ENCODE measurements at places on chromosomes 2 and 18.

GRCh38 chr2:69437751-69438154, 518 bp upstream of the NFU1 start:
- no peak for DNase-seq

DNA sequence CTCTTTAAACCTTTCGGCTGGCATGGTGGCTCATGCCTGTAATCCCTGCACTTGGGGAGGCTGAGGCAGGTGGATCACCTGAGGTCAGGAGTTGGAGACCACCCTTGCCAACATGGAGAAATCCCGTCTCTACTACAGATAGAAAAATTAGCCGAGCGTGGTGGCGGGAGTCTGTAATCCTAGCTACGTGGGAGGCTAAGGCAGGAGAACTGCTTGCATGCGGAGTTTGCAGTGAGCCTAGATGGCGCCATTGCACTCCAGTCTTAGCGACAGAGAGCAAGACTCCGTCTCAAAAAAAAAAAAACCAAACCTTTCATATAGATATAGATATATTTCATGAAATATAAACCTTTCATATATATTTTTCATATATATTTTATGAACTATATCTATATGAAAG, 864.7 kb downstream of the TRIB2 start:
- no peak for DNase-seq

DNA sequence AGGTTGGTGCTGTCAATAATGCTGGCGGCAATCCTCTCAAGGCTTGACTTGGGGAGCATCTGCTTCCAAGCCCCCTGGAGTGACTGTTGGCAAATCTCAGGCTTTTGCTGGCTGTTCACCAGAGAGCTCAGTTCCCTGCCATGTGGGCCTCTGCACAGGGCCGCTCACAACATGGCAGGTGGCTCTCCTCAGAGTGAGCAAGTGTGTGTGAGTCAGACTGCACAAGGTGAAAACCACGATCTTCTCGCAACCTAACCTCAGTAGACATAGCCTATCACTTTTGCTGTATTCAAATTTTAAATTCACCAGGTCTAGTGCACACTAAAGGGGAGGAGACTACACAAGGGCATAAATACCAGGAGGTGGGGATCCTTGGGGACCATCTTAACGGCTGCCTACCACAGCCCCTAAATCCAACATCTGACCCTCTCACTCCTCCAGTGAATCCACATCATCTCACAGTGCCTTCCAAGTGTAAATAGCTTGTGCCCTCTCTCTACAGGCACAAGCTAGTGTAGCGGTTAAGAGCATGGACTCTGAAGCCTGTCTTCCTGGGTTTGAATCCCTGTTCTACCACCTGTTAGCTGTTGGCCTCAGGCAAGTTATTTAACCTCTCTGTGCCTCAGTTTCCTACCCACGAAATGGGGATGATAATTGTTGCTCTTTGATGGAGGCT, 187.7 kb upstream of the CXCR4 start:
- DNase-seq: no peak

DNA sequence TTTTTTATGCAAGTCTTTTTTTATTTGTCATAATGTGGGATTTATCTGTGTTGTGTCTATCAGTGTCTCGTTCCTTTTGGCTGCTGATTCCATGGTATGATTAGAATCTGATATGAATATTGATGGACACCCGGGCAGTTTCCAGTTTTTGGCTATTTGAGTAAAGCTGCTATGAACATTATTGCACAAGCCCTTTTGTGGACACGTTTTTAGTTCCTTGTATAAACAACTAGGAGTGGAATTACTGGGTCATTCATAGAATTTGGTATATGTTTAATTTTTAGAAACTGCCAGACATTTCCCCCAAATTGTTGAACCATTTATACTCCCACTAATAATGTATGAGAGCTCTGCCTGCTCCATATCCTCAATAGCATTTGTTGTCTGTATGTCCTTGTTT, 26.6 kb downstream of the HK2 start:
- no peak for DNase-seq

GRCh38 chr2:13652531-13653313, 936.0 kb downstream of the TRIB2 start:
- DNase-seq: no peak

DNA sequence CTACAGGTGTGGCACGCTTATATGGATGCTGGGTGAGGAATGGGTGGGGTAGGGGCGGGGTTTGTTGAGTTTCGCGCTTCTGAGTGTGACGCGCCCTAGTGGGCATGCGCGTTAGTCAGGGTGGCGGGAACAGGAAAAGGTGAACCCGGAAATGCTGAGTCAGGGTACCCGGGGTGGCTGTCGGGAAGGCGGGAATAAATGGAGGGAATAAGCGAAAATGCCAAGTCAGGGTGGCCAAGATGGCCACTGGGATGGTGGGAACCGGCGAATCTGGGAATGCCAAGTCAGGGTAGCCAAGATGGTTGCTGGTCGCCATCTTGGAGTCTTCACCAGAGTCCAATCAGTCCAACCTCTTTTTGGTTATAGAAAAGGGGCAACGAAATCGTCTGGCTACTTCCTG, 585.0 kb downstream of the SUCLG1 start:
- DNase-seq: no peak

- DNase-seq: no peak
Measured at GRCh38 chr2:59684771-59685166, 868.7 kb downstream of the BCL11A start.

GRCh38 chr18:79615586-79615985, 64.0 kb upstream of the CTDP1 start:
- DNase-seq: no peak

DNA sequence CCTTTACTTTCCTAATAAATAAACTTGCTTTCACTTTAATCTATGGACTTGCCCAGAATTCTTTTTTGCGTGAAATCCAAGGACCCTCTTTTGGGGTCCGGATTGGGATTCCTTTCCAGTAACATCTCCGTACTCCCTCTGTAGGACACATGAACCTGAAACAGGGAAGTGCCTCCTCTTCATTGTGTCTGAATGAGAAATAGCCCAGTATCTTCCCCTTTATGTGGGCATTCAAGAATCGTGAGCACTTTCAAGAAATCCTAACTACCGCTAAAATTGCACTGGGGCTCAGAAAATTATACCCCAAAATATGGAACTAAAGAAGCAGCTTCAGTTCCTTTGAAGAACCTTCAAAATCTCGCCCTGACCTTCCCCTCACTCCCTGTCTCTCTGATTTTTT, 7.8 kb upstream of the POMC start:
- no peak for DNase-seq

- DNase-seq: no peak
Measured at GRCh38 chr18:12309683-12310198, 1.7 kb downstream of the TUBB6 start.

DNA sequence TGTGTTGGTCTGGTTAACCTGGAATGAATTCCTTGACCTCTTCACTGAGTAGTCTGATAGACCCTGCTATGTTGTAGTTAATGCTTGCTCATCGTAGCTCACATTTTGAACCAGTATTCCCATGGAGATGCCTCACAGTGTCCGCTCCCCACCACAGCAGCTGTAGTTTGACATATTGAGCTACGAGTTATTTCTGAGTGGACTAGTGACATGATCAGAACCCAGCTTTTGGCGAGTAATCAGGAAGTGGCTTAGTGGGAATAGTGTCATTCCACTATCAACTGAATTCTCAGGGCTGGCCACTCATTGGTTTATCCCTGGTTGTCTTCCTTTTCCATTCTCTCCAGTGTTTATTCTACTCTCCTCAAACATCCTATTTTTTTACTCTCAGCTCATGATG, 102.7 kb downstream of the MYO1B start:
- DNase-seq: no peak

DNA sequence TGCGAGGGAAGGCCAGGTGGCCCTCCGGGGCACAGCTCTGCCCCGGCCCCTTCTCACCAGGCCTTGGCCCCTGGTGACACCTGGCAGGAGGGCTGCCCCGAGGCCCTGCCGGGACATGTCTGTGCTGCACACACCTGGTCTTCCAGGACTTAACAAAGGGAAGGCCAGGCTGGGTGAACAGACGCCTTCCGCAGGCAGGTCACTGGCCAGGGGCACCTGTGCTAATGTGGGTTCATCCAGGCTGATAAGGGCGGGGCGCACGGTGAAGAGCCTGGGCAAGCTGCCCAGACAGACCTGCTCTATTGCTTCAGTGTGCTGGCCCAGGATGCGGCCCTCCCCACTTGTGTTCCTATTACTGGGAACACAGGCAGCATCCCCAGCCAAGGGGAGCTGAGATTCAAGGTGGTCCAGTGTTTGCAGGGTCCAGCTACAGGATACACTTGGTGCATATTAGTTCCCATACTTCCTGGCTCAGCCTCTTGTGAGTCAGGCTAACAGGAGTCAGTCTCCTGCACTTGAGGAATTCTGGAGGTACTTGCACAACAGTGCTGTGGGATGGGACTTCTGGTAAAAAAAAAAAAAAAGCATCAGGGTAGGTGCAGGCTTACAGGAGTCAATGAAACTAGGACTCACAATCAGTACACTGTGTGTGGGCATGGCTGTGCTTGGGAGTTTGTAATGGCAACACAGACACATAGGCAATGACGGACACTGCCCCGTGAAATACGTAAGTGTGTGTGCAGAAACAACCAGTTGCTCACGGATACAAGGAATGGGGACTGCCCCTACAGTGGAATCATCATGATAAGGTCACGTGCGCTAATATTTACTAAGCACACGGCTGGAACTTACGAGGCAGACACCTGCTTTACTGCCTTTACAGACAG, 261.4 kb downstream of the TWIST2 start:
- DNase-seq: no peak

GRCh38 chr2:18439716-18440115, 120.7 kb downstream of the RDH14 start:
- DNase-seq: no peak

DNA sequence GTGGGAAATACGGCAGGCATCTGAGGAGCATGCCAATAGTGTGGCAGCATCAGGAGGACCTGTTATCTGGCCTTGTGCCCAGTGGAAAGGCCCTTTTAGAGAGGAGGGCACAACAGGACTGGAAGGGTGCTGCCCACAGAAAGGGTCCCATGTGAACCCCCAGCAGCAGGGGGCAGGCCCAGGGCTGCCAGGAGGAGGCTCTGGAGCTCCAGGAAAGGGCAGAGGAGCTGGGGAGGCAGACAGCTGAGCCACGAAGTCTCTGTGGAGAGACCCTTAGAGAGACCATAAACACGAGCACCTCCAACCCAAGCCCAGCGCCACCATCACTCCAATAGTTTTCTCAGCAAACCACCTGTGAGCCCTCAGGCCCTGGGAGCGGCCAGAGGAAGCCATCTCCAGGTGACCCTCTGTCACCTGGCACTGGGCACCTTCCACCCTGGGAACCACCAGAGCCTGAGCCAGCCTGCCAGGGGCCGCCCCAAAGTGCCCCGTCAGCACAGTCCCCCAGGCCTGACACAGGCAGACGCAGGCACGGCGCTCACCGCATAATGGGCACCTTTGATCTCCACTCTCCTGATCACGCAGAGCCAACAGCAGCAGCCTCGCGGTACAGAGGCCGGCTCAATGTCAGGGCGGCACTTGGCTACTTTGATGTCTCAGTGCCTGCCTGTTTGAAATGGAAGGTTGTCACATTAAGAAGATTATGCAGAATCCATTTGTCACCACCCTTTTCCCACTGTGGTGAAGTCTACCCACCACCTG, 162.5 kb upstream of the RAB6C start:
- DNase-seq: no peak

- DNase-seq: no peak
Measured at GRCh38 chr18:66727991-66728390, 124.1 kb upstream of the CDH19 start.

GRCh38 chr2:121532894-121533293, 2.2 kb downstream of the RNU4ATAC start:
- DNase-seq: no peak

DNA sequence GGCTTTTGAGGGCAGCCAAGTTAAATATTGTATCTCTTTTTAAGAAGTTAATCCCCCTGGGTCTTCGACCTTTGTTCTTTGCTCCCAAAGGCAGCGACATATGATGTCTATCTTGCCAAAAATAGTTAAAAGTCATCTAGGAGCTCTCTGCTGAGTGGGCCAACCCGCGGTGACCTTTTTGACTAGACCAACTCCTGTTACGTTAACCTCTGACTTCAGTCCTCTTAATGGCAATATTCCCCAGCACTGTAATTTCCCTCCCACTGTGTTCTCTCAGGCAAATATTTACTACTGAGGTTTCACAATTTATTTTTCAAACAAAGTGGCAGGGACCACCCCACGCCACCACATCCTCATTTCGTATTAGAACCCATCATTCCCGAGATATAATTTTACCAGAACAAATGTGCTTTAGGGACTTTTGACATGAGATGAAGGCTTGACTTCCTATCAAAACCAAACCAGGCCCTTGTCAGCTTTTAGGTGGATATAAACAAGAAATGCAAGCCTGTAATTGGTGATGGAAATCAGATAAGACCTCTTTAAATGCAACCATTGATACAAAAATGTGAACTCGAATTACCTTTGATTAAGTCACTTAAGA, 764.7 kb downstream of the SATB2 start:
- no peak for DNase-seq

GRCh38 chr2:43144263-43144662, 82.1 kb downstream of the ZFP36L2 start:
- DNase-seq: no peak

GRCh38 chr2:110741491-110741980, 9.2 kb downstream of the ACOXL start:
- DNase-seq: no peak

- DNase-seq: no peak
Measured at GRCh38 chr2:215777465-215778044, 235.8 kb downstream of the MREG start.

DNA sequence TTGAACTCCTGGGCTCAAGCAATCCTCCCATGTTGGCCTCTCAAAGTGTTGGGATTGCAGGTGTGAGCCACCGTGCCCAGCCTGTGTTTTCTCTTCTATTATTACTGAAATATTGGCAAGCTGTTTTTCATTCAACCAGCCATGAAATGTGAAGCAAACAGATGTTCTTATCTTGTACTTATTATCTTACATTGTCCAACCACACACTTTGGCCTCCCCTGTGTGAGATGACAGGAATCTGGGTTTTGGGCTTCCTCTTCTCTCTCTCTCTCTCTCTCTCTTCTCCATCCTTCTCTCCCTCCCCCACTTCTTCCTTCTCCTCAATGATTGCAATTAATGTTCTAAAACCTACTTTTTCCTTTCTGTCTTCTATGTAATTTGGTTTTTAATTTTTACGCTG, 33.1 kb downstream of the RAMP1 start:
- no peak for DNase-seq

DNA sequence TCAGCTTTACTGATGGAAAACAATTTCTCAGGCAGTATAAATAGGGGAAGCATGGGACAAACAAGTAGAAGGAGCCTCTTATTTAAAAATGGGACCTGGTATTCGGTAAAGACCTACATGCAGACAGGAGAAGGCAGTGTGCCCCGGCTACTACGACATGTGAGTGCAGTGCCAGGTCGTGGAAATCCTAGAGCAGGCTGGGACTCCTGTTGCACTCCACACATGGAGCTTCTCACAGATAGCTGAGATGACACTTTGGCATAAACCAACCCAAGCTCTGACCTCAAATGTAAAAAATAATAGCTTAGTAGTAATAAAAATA, 885 bp upstream of the DSEL start:
- DNase-seq: peak; percentile 19
